T follicular helper cell (primary cell): ENCODE measurements at places on chromosomes 2 and 18.

GRCh38 chr18:24609254-24609653 is 148.8 kb downstream of the HRH4 start:
- DNase-seq: no peak

DNA sequence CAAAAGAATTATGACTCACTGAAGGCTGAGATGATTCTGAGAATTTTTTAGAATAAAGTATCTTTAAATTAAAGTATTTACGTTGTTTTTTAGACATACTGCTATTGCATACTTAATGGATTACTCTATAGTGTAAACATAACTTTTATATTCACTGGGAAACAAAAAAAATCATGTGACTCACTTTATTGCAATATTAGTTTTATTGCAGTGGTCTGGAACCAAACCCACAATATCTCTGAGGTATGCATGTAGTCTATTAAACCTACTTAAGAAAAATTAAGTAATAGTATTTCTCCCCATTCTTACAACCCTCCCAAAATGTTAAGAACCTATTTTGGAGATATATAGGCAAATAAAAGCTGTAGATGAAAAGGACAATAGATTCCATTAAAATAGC is 142.9 kb upstream of the ZNF521 start:
- no peak for DNase-seq

DNA sequence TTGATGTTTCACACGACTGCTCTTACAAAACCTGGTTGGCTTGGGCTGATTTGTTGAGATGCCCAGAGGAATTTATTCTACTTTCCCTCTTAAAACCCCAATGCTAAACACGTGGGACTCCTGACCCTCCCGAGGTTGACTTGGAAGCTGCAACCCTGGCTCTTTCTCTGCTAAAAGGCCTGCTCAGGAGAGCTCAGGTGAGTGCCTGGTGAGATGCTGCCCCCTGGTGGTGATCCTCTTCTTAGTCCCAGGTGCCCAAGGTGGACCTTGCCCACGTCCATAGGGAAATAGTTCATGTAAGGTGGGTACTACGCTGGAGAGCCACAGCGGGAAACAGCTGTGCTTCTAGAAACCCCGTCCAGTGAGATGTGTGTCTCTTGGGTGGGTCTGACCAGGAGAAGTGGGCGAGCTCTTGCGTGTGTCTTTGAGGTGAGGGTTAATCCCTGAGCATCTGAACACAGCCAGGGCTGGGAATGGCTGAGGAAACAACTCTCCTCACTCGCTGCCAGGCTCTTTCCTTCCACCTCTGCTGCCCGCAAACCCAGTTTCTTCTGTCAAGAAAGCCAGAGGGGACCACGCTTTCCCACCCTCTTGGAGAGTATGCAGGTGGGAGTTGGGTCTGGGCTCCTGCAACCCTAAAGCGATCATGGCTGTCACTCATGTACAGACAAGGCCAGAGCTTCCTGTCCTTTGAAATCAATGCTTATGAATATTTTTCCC is 25.5 kb upstream of the PXDN start:
- peak; percentile 15 for DNase-seq

GRCh38 chr2:29063056-29063455 is 11.3 kb downstream of the PCARE start:
- no peak for DNase-seq

DNA sequence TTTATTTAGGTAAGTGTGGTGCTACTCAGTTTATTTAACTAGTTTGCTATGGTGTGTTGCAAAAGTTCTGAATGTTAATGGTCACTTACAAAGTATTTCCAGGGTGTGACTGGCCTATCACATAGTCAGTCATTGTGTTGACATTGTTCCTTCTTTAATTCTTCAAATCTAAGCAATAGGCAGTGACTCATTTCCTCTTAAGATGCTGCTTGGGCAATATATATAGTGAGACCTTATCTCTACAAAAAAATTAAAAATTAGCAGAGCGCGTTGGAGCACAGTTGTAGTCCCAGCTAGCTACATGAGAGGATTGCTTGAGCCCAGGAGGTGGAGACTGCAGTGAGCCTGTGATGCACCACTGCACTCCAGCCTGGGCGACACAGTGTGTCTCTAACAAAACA is 5.8 kb upstream of the CCDC88A start:
- no peak for DNase-seq

DNA sequence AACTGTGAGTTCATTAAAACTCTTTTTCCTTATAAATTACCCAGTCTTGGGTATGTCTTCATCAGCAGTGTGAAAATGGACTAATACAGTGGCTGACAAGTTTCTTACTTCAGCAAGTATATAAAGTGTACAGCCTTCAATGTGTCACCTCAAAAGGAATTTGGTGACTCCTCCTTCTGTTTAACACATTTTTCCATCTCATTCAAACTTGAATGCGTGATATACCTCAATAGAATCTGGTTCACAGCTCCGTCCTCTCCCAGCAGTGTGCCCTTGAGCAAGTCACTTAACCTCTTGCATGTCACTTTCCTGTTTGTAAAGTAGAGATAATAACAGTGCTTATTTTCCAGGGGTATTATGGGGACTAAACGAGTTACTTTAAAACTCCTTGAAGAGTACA is 159.6 kb downstream of the CCBE1 start:
- DNase-seq: no peak

- no peak for DNase-seq
Observed at GRCh38 chr2:241459520-241459919, 48.9 kb downstream of the STK25 start.

DNA sequence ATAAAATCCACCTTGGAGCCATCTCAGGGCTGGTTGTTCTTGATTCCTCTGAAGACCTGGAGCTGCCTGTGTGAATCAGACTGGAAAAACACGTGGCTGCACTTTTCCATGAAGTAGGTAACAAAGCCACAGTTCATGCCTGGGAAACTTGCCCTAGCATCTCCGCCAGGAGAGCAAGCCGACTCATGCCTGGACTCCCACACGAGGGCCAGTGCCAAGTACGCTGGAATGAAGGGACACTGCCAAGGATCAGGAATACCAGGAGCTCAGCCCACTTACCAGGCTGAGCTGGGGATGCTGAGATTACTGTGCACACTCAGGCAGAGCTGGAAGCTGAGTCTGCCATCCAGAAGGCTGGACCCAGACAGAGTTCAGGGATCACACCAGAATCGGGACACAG is 10.9 kb upstream of the FHL2 start:
- DNase-seq: no peak

DNA sequence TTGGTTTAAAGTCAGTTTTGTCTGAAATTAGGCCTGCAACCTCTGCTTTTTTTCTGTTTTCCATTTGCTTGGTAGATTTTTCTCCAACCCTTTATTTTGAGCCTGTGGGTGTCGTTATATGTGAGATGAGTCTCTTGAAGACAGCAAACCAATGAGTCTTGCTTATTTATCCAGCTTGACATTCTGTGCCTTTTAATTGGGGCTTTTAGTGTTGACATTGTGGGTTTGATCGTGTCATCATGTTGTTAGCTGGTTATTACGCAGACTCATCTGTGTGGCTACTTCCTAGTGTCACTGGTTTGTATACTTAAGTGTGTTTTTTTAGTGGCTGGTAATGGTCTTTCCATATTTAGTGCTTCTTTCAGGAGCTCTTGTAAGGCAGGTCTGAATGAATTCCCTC is 18.8 kb downstream of the TMEM87B start:
- DNase-seq: no peak

DNA sequence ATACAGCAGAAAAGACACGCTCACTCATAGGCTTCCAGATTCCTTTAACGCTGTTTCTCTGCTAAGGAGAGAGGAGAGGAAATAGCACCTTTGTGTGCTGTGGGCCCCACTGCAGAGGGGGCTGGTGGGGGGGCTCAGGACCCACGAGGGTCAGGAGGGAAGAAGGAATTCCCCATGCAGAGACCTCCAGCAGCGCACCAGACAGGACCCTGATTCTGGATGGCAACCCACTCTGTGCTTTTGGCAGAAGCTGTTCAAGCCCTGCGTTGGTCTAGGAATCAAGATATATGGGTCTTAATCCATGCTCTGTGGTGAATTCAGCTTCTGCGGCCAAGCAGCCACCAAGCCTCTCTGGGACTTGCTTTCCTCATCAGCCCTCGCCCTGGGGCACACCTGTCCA is 31.0 kb downstream of the MYCN start:
- no peak for DNase-seq

GRCh38 chr18:28576941-28577340 is 400.0 kb upstream of the CDH2 start:
- no peak for DNase-seq

DNA sequence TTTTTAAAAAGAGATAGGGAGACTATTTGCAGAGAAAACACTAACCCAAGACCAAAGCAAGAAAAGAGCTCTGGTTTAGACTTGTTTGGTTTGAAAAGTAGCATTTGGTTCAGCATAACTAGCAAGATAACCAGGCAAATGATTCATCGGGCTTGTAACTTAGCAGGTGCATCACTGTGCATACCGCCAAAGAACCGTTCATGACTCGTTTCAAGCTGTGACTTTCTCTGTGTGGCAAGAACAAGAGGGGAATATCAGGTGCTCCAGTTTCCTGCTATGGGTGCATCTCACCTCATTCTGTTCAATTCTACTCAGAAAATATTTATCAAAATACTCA is 244.9 kb downstream of the ETAA1 start:
- DNase-seq: no peak

DNA sequence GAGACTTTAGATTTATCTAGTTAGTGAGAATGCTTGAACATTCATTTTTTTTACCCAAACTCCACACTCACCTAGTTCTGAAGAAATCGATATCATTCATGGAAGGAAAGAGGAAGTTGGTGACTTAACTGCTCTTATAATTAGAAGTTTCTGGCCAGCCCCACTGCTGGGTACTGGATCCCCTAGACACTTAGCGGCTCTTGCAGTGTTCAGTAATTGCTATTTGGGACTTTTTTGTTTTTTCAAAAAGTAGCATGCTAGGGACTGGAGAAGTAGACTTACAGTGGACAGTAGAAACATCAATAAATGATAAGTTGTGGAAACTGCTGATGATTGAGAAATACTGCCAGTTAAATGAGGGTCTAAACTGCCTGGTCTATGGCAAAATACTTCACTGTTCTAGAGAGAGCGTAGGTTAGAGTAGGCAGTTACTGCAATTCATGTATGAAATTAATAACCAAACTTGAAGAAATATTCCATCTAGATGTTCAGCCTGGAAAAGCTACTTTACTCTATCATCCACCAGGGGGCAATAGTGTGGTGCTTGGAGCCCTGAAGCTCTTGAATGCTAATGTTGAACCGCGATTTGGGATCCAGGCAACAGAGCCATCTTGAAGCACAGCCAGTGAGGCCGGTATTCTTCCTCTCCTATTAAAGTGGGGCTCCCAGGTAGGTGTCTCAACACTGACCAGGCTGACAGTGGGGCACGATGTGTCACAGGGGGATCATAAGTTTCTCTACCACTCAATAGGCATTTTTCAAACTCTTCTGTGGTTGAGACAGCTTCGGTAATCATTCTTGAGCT is 146.1 kb upstream of the SESTD1 start:
- no peak for DNase-seq

DNA sequence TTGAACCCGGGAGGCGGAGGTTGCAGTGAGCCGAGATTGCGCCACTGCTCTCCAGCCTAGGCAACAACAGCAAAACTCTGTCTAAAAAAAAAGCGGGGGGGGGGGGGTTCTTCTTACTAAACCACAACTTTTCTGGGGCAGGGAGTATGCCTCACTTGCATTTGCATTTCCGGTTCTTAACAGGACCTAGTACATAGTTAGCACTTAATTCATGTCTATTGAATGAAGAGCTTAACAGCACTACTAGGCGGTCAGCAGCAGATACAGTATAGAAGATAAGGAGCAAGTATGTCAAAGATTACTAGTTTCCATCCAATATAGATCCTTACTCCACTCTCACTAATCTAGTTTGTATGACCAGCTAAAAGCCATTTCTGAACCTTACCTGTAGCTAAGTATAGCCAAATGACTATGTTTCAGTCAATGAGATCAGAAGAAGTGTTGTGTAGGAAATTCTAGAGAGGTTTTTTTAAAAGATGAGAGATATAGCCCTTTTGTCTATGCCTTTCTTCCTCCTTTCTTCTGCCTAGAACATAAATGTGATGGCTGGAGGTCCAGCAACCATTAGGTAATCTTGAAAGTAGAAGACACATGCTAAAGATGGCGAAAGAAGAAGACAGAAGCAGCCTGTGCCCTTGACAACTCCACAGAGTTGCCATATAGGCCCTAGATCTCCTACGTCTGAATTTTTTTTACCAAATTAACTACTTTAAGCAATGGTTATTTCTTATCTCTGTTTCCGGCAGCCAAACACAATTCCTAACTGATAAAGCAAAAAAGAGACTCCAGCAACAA is 11.3 kb downstream of the HYCC2 start:
- DNase-seq: no peak
